ENCODE measurements at places on chromosomes 4 and X.

DNA sequence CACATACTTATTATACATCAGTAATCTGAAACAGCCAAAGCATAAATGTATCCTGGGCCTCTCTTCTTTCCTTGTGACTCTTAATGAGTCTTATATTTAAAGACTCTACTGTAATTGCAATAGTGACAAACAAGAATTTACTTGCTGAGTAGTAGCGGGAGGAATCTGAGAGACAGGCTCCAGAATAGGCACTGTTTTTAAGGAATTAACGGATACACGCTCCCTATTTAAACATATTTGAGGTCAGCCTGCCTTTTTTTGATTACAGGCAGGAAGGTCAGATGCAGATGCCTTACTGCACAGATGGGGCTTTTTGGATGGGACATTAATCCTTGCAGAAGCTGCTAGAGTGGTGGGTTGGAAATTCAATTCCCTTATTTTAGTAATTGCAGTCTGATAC lies 196.3 kb upstream of the ANXA3 start:
- no peak for DNase-seq

- peak; percentile 23 for DNase-seq
Measured at GRCh38 chr4:2958446-2958845, 4.8 kb downstream of the NOP14 start.

DNA sequence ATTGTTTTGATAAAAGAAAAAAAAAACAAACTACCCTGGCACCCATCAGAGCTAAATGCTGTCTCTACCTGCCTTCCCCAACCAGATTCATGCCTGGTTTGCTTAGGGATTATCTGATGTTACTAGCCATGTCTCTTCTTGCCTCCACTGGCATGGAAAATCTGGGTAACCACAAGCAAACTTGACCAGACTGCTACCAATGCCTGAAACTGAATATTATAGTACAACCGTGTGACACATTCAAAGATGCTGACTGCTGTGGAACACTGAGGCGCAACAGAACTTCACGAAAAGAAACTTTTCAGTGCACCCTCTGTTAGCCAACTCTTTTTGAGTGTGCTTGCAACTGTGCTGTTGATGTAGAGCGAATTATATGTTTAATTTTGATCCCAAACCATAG lies 228.1 kb downstream of the CBR4 start:
- no peak for DNase-seq

- peak; percentile 50 for DNase-seq
Measured at GRCh38 chrX:97563531-97564133, 679.9 kb downstream of the RPA4 start.

DNA sequence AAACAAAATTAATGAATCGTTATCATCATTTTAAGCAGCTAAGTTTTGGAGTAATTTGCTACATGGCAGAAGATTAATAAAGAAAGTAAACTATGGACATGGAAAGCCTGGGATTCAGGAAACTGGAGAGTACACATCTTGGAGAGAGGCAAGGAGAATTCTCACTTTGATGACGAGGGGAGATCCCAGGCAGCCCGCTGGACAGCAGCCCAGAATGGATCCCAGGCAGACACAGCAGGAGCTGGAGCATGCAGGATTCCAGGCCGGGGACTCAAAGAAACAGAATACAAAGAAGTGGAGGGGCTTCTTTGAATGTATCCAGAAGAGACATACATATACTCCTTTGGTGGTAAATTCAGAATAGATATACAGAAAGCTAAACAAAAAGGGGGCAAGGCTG lies 118.0 kb upstream of the ATP6AP2 start:
- peak; percentile 52 for DNase-seq

DNA sequence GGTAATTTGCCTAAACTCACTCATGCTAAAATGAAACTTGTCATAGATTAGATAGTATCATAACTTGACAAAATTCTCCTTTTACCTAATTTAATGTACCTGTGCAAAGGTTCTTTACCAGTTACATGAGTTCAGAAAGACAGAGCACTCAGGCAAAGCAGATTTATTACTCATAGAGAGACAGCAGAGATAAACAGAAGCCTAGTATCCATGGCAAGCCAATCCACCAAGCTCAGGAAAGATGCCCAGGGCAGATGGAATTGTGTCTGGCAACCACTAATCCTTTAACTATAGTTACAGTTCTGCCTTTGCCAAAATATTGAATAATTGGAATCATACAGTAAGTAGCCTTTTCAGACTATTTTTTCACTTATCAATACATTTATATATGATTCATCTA lies 826.2 kb downstream of the TECRL start:
- DNase-seq = no peak

GRCh38 chr4:162157241-162157640 lies 6.6 kb downstream of the FSTL5 start:
- DNase-seq = no peak

DNA sequence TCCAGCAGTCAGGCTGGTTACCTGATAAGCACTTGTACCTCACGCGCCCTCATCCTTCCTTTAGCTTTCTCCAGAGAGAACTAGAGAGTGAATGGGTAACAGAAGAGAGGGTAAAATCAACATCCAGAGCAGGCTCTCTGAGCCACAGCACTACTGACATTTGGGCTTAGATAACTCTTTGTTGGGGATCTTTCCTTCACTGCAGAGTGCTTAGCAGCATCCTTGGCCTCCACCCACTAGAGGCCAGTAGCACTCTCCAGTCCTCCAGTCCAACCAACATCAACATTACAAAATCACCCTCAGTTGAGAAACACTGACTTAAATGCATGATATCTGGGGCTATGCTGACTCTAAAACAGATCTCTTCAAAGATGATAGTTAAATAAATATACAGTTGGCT lies 220.7 kb downstream of the TACR3 start:
- no peak for DNase-seq

- DNase-seq = no peak
Measured at GRCh38 chr4:2696423-2696822, 59.7 kb downstream of the TNIP2 start.

- DNase-seq = no peak
Measured at GRCh38 chr4:177190995-177191580, 118.6 kb upstream of the NEIL3 start.

- no peak for DNase-seq
Measured at GRCh38 chr4:26130841-26131432, 189.9 kb upstream of the RBPJ start.

DNA sequence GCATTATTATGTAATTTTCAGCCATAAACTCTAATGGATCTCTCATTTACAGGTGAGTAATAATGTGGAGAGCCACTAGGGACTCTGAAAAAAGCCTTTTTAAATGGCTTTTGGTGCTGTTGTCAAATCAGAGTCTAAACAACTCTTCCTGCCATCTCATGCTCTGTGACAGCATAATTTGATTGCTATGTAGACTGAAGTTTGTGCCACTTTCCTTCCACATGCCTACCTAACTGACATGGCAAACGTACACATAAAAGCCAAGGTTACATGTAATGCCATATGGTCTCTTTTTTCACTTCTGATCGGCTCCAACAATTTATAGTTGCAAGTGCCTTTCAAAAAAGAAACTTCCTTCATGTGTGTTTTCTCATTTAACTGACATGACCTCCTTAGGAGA lies 94.3 kb downstream of the SH2D1A start:
- no peak for DNase-seq

DNA sequence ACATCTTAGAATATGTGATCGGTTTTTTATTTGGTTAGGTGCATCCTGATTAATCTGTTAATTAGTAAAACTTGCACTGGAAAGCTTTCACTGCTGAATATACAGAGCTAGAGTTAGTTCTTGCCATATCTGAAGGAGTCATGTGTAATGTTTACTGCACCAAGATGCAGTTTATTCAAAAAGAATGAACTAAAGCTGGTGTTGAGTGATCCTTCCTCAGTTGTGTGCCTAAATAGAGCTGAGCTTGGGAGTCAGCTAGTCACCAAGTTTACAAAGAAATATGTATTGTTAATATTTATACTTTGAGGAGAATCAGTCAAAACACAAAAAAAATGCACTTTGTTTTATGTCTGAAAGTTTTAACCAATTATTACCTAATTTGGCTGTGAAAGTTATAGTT lies 54.1 kb upstream of the FHDC1 start:
- DNase-seq = peak; percentile 69

GRCh38 chr4:3514221-3514780 lies 17.9 kb downstream of the LRPAP1 start:
- no peak for DNase-seq

- DNase-seq = no peak
Measured at GRCh38 chrX:131837325-131837724, 185.8 kb upstream of the STK26 start.

- DNase-seq = no peak
Measured at GRCh38 chr4:422587-422986, 76.4 kb downstream of the ZNF721 start.

GRCh38 chrX:133608406-133608805 lies 193.1 kb upstream of the GPC4 start:
- no peak for DNase-seq

- DNase-seq = no peak
Measured at GRCh38 chr4:139972305-139972704, 181.7 kb downstream of the MAML3 start.

DNA sequence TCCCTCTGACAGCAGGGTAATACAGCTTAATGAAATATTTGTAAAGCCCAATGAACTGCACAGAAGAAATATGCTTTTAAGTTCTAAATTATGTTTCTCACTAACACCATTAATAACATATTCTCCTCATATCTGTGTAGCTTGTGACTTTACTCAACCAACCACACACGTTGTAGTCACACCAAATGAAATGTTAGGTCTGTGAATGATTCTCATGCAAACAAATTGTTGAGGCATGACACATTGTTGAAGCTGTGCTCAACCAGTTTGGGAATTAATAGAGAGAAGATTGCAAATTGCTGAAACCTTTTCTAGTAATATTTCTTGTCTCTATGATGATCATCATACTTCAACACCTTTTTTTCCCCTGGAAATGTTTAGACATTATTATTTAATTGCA lies 645.9 kb downstream of the PCDH7 start:
- DNase-seq = peak; percentile 39

DNA sequence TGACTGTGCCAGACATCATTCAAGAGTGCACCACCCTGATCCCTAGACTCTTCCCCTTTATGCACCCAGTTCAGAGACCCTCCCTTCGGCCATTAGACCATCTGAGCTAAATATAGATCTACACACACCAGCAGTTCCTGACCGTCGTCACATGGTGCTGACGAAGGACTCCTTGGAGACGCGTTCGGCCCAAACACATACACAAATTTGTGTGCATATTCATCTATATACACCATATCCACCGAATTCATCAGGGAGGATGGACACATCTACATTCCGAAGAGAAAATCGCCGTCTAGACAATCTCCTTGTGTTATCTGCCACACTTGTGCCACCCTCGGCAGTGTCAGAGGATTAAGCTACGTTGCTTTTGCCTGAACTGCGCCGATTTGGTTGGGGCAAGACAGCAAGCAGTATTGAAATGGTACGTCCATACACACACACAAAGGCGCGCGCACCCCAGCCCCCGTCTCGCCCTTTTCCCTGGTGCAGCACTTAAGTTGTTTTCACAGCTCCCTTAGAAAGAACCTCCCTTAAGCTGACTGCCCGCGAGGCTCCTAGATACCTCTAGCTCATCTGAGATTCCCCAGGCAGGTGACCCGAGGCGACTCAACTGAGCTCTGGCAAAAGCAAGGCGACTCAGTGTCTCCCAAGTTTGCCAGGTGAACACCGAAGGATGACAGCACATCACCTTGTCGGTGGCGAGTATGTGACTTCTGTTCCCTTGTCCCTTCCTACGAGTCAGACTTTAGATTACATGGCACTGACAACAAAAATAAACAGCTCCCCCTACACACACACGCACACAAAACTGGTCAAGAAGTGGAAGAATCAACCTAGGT lies 1.0 kb downstream of the RASGEF1B start:
- DNase-seq = peak; percentile 69

- DNase-seq = peak; percentile 65
Measured at GRCh38 chr4:87843936-87844335, 11.2 kb downstream of the MEPE start.

- no peak for DNase-seq
Measured at GRCh38 chr4:66777097-66777496, 768.2 kb downstream of the CENPC start.

- peak; percentile 20 for DNase-seq
Measured at GRCh38 chrX:44843318-44843702, 511 bp upstream of the DUSP21 start.

- DNase-seq = no peak
Measured at GRCh38 chr4:174204164-174204831, 79.2 kb downstream of the FBXO8 start.

GRCh38 chr4:54384563-54384962 lies 155.5 kb downstream of the PDGFRA start:
- DNase-seq = peak; percentile 17

DNA sequence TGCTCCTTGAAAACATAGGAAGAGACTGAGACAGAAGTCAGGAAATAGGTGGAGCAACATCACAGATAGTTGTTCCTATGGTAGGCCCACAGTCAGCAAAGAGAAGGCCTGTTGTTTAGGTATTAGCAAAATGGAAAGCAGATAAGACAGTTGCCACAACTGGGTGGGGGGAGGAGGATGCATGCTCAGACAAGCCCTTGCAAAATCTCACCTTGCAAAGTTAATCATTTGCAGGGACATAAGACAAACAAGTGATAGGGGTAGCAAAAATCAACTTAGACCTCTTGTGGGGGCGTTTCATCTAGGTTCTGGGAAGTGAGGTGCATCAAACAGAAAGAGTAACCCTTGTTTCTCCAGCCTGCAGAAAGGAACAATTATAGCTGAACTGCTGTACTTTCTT lies 30.7 kb downstream of the SERPINA7 start:
- no peak for DNase-seq

- no peak for DNase-seq
Measured at GRCh38 chr4:41475402-41475801, 62.6 kb upstream of the LIMCH1 start.

GRCh38 chrX:1853916-1854315 lies 239.1 kb downstream of the ASMT start:
- no peak for DNase-seq

DNA sequence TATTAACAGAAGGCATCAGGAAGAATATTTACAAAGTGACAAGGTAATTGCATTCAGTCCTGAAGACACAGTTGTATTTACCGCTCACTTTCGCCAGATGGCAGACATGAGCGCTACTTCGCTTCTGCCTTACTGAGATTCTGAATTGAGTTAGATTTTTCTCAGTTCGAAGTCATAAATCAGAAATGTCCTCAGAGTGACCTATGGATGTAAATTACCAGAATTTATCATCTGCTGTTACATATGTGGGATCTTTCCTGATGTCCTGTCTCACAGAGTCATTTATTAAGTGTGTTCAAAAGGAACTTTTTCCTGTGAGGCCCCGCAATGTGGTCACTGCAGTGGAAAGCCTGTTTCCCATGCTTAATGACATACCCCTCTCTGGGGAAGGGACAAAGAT lies 97.3 kb upstream of the DCLK2 start:
- peak; percentile 59 for DNase-seq
